ENCODE measurements at places on chromosomes 13 and 19. TPM values are rescaled to one million over a fixed set of nuclear protein-coding genes. Genes with fewer than 3 reads are reported as not detected.

The RNF17 gene
- 0.32 TPM for total RNA-seq

- H3K27ac ChIP-seq: no peak overlapping the region
- no peaks in the 10 kb centered on the region for H3K27me3 ChIP-seq
- no peaks in the 10 kb centered on the region for H3K4me1 ChIP-seq
These were observed 505.6 kb downstream of the KCTD12 start for GRCh38 chr13:76380446-76381065.

GRCh38 chr13:99312493-99312883, 5.3 kb upstream of the GPR183 start:
- no peak for DNase-seq
- peak overlapping the region; percentile 78 for H3K27ac ChIP-seq
- peaks cover 88% of the 10 kb centered on the region for H3K4me1 ChIP-seq
- peaks cover 37% of the 10 kb centered on the region for H3K36me3 ChIP-seq

The EDNRB gene
- total RNA-seq: 32.9 TPM

DNA sequence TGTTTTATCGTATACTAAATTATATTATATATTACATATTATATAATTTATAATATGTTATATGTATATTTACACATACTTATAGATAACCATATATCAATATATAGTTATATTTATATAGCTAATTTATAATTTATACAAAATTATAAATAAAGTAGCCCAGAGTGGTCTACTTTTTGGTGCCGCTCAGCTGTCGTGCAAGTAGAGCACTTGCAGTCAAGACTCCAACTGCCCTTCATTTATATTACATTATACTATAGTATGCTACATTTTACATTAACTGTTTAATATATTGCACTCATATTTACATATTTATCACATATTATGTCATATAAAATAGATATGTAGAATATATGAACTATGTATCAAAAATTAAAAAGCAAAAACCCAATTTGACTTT, 1124.7 kb upstream of the MIR17HG start:
- no peaks in the 10 kb centered on the region for H3K36me3 ChIP-seq
- DNase-seq: no peak
- no peaks in the 10 kb centered on the region for H3K27me3 ChIP-seq
- no peak overlapping the region for H3K4me3 ChIP-seq
- H3K4me1 ChIP-seq: no peaks in the 10 kb centered on the region
- H3K27ac ChIP-seq: no peak overlapping the region

- peaks cover 2% of the 10 kb centered on the region for H3K4me1 ChIP-seq
- no peak for DNase-seq
- no peak overlapping the region for H3K27ac ChIP-seq
- no peak overlapping the region for H3K4me3 ChIP-seq
These were observed 6.0 kb downstream of the WDR18 start for GRCh38 chr19:990119-990571.

- H3K27me3 ChIP-seq: no peaks in the 10 kb centered on the region
- H3K27ac ChIP-seq: no peak overlapping the region
- peaks cover 19% of the 10 kb centered on the region for H3K36me3 ChIP-seq
- peaks cover 26% of the 10 kb centered on the region for H3K4me1 ChIP-seq
These were observed 24.7 kb downstream of the ATP11A start for GRCh38 chr13:112714376-112715174.

GRCh38 chr13:33218020-33218419, 67.5 kb downstream of the STARD13 start:
- no peak overlapping the region for H3K27ac ChIP-seq
- H3K36me3 ChIP-seq: no peaks in the 10 kb centered on the region
- no peak for DNase-seq
- no peak overlapping the region for H3K4me3 ChIP-seq
- H3K4me1 ChIP-seq: no peaks in the 10 kb centered on the region

GRCh38 chr19:21084343-21084742, 2.3 kb downstream of the ZNF714 start:
- no peak for DNase-seq
- H3K36me3 ChIP-seq: no peaks in the 10 kb centered on the region
- no peak overlapping the region for H3K4me3 ChIP-seq
- H3K4me1 ChIP-seq: peaks cover 3% of the 10 kb centered on the region

- no peak for DNase-seq
- H3K27me3 ChIP-seq: no peaks in the 10 kb centered on the region
- H3K4me3 ChIP-seq: no peak overlapping the region
- H3K36me3 ChIP-seq: no peaks in the 10 kb centered on the region
- H3K4me1 ChIP-seq: no peaks in the 10 kb centered on the region
These were observed 101.7 kb downstream of the MIPEP start for GRCh38 chr13:23787464-23787863.

The PSG5 gene
- not detected for total RNA-seq

GRCh38 chr13:37905736-37906135, 36.2 kb upstream of the TRPC4 start:
- no peaks in the 10 kb centered on the region for H3K4me1 ChIP-seq
- no peaks in the 10 kb centered on the region for H3K27me3 ChIP-seq
- DNase-seq: no peak
- H3K4me3 ChIP-seq: no peak overlapping the region
- no peaks in the 10 kb centered on the region for H3K36me3 ChIP-seq

GRCh38 chr13:32911506-32911905, 104.7 kb upstream of the KL start:
- H3K4me3 ChIP-seq: no peak overlapping the region
- H3K27me3 ChIP-seq: no peaks in the 10 kb centered on the region
- no peak for DNase-seq
- no peaks in the 10 kb centered on the region for H3K36me3 ChIP-seq
- no peak overlapping the region for H3K27ac ChIP-seq
- H3K4me1 ChIP-seq: no peaks in the 10 kb centered on the region

GRCh38 chr13:81142306-81142999, 801.5 kb upstream of the SPRY2 start:
- no peak for DNase-seq
- no peaks in the 10 kb centered on the region for H3K36me3 ChIP-seq
- no peaks in the 10 kb centered on the region for H3K27me3 ChIP-seq
- no peak overlapping the region for H3K4me3 ChIP-seq
- H3K4me1 ChIP-seq: no peaks in the 10 kb centered on the region
- no peak overlapping the region for H3K27ac ChIP-seq

The TPTE2 gene
- total RNA-seq: 0.30 TPM

DNA sequence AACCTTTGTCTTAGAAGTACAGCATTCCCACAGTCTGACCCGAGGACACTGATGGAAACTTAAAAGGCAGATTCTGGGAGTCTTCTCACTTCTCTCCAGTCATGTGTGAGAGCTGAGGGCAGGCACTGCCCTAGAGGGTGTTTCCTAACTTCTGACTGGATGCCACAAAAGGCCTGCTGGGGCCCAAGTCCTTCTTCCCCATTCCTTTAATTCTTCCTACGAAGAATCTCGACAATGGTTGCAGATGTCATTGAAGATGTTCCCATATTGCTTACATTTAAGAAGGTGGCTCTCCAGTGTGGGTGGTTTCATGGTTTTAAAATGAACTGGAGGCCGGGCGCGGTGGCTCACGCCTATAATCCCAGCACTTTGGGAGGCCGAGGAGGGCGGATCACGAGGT, 27.4 kb upstream of the ZNF564 start:
- no peak overlapping the region for H3K4me3 ChIP-seq
- H3K27ac ChIP-seq: no peak overlapping the region
- H3K36me3 ChIP-seq: peaks cover 36% of the 10 kb centered on the region
- no peak for DNase-seq
- no peaks in the 10 kb centered on the region for H3K27me3 ChIP-seq

The MEF2B gene
- 7.8 TPM for total RNA-seq

- H3K4me1 ChIP-seq: no peaks in the 10 kb centered on the region
- no peaks in the 10 kb centered on the region for H3K27me3 ChIP-seq
- no peak overlapping the region for H3K4me3 ChIP-seq
- no peak overlapping the region for H3K27ac ChIP-seq
- no peaks in the 10 kb centered on the region for H3K36me3 ChIP-seq
These were observed 104.7 kb upstream of the CLDN10 start for GRCh38 chr13:95447814-95448213.

- no peaks in the 10 kb centered on the region for H3K4me1 ChIP-seq
- H3K36me3 ChIP-seq: peaks cover 19% of the 10 kb centered on the region
- DNase-seq: no peak
- H3K27me3 ChIP-seq: no peaks in the 10 kb centered on the region
- H3K27ac ChIP-seq: no peak overlapping the region
- no peak overlapping the region for H3K4me3 ChIP-seq
These were observed 65.1 kb downstream of the TM9SF2 start for GRCh38 chr13:99566125-99567083.

The CYP2F1 gene
- total RNA-seq: not detected

DNA sequence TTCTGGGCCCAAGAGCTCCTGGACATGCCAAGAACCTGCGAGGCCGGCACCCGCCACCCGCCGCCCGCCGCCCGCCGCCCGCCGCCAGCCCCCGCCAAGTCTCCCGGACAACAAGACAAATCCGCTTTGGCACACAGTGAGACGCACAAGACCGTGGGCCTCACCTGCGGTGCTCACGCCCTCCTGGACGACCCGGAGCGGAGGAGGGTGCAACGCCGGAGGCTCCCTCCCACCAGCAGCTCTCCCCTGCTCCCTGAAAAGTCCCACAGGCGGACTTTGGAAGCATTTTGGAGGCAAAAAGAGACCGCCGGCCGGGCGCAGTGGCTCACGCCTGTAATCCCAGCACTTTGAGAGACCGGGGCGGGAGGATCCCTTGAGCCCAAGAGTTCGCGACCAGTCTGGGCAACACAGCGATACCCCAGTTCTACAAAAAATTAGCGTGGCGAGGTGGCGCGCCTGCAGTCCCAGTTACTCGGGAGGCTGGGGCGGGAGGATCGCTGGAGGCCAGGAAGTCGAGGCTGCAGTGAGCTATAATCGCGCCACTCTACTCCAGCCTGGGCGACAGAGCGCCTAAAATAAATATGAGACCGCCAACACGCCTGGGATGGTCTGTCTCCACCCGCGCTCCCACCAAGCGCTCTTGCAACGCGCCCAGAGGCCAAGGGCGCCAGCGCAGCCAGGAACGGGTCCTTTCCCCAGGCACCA, 783 bp downstream of the RHPN2 start:
- H3K4me1 ChIP-seq: peaks cover 15% of the 10 kb centered on the region
- H3K27me3 ChIP-seq: peaks cover 41% of the 10 kb centered on the region
- H3K4me3 ChIP-seq: peak overlapping the region; percentile 65

- H3K36me3 ChIP-seq: no peaks in the 10 kb centered on the region
- peak overlapping the region; percentile 98 for H3K4me3 ChIP-seq
- peak overlapping the region; percentile 89 for H3K27ac ChIP-seq
These were observed 915 bp upstream of the GRWD1 start for GRCh38 chr19:48444936-48445200.

GRCh38 chr19:46848389-46848788, 2.3 kb downstream of the AP2S1 start:
- no peak overlapping the region for H3K4me3 ChIP-seq
- H3K4me1 ChIP-seq: peaks cover 33% of the 10 kb centered on the region
- H3K27me3 ChIP-seq: no peaks in the 10 kb centered on the region
- peak overlapping the region; percentile 93 for H3K27ac ChIP-seq

DNA sequence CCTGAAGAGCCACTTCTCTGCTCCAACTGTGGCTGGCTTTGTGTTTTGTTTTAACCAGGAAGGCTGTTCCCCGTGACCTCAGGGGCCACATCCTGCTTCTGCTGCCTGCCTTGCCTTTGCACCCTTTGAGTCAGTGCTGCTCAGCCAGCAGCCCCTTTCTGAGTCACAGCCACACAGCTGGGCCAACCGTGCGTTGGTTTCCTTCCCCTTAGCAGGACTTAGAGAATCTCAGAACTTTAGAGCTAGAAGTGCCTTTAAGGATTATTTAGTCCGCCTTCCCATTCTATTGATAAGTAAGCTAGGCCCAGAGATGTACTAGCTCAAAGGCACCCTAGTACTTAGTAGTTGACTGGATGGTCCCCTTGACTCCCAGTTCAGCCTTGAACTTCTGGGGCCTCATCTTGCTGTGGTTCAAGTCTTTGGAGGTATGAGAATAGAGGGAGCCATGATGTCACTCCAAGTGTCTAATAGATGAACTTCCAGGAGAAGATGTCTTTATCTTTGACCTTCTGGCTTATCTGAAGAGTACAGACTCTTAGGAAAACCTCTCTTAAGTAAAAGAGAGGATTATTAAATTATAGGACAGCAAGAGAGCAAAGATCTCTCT, 8.0 kb downstream of the RGCC start:
- peaks cover 50% of the 10 kb centered on the region for H3K4me1 ChIP-seq
- no peaks in the 10 kb centered on the region for H3K27me3 ChIP-seq
- H3K27ac ChIP-seq: peak overlapping the region; percentile 68
- DNase-seq: peak; percentile 94
- no peak overlapping the region for H3K4me3 ChIP-seq
- H3K36me3 ChIP-seq: peaks cover 64% of the 10 kb centered on the region

GRCh38 chr19:40130013-40130412, 39.3 kb upstream of the ZNF780A start:
- H3K4me3 ChIP-seq: no peak overlapping the region
- no peak for DNase-seq
- H3K27me3 ChIP-seq: no peaks in the 10 kb centered on the region
- no peaks in the 10 kb centered on the region for H3K4me1 ChIP-seq
- H3K36me3 ChIP-seq: no peaks in the 10 kb centered on the region

- no peak for DNase-seq
- no peaks in the 10 kb centered on the region for H3K4me1 ChIP-seq
- no peak overlapping the region for H3K4me3 ChIP-seq
- no peaks in the 10 kb centered on the region for H3K27me3 ChIP-seq
- H3K36me3 ChIP-seq: no peaks in the 10 kb centered on the region
These were observed 304.4 kb downstream of the DCT start for GRCh38 chr13:94175076-94175475.

DNA sequence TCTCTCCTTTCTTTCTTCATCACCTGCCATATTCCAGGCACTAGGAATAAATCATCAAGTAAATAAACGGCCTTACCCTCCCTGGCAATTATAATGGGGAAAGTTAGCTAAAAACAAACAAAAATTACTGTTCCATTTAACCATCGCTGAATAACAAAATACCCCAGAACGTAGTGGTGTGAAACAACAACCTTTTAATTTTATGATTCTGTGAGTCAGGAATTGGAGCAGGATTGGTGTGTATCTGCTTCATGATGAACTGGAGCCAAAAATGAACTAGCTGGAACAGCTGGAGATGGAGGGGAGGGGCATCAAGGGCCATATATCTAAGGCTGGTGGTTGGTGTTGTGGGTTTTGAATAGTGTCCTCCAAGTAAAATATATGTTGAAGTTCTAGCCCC, 3.7 kb upstream of the CADM4 start:
- peaks cover 28% of the 10 kb centered on the region for H3K27me3 ChIP-seq
- H3K4me3 ChIP-seq: no peak overlapping the region
- no peaks in the 10 kb centered on the region for H3K4me1 ChIP-seq
- no peak overlapping the region for H3K27ac ChIP-seq

DNA sequence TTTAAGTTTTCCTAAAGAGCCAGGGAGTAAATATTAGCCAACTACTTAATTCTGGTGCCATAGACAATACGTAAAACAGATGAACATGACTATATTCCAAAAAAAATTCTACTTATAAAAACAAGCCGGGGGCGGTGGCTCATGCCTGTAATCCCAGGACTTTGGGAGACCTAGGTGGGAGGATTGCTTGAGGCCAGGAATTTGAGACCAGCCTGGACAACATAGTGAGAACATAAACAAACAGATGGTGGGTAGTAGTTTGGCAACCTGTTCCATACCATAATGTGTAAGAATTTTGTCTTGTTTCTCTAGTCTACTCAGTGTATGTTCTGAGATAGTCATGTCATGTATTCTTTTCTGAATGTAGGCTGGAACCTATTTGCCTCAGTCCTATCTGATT, 25.4 kb downstream of the ITM2B start:
- no peak for DNase-seq
- no peak overlapping the region for H3K27ac ChIP-seq
- H3K36me3 ChIP-seq: peaks cover 83% of the 10 kb centered on the region
- no peak overlapping the region for H3K4me3 ChIP-seq
- H3K27me3 ChIP-seq: no peaks in the 10 kb centered on the region
- H3K4me1 ChIP-seq: peaks cover 28% of the 10 kb centered on the region

GRCh38 chr13:35549481-35549880, 73.0 kb upstream of the MAB21L1 start:
- no peak overlapping the region for H3K27ac ChIP-seq
- DNase-seq: no peak
- no peaks in the 10 kb centered on the region for H3K4me1 ChIP-seq
- H3K36me3 ChIP-seq: no peaks in the 10 kb centered on the region
- no peak overlapping the region for H3K4me3 ChIP-seq

All from spleen (tissue), 13 donors.